ENCODE measurements at places on chromosomes 5 and 9.

DNA sequence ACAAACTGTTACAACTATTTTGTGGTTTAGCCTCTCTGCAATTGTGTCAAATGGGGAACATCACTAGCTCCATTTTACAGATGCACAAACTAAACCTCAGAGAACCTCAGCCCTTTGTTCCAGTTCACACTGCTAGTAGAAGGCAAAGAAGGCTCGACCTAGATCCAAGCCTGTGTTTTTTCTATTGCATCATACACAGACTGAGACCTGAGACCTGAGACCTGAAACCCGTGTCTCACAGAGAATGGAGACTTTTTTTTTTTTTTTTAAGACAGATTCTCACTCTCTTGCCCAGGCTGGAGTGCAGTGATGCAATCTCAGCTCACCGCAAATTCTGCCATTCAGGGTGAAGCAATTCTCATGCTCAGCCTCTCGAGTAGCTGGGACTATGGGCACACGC is 120.8 kb downstream of the GALNT10 start:
- DNase-seq, result no peak

- DNase-seq, result no peak
Observed at GRCh38 chr9:19701274-19701673, 87.6 kb downstream of the SLC24A2 start.

- no peak for DNase-seq
Observed at GRCh38 chr9:122031157-122031556, 62.0 kb downstream of the TTLL11 start.

- no peak for DNase-seq
Observed at GRCh38 chr5:138640646-138641254, 65.5 kb upstream of the HSPA9 start.

- DNase-seq, result no peak
Observed at GRCh38 chr5:154873791-154874331, 15.4 kb downstream of the CNOT8 start.

GRCh38 chr9:89405826-89406225 is 87.5 kb downstream of the SECISBP2 start:
- no peak for DNase-seq

GRCh38 chr5:535846-536698 is 11.8 kb upstream of the SLC9A3 start:
- DNase-seq, result no peak

GRCh38 chr5:104361932-104362331 is 799.3 kb upstream of the NUDT12 start:
- no peak for DNase-seq

GRCh38 chr9:134236001-134236421 is 71.6 kb upstream of the RNU6ATAC start:
- DNase-seq, result no peak

GRCh38 chr5:169941542-169941941 is 38.8 kb downstream of the INSYN2B start:
- no peak for DNase-seq

- DNase-seq, result no peak
Observed at GRCh38 chr9:130768265-130768664, 66.8 kb upstream of the ABL1 start.

DNA sequence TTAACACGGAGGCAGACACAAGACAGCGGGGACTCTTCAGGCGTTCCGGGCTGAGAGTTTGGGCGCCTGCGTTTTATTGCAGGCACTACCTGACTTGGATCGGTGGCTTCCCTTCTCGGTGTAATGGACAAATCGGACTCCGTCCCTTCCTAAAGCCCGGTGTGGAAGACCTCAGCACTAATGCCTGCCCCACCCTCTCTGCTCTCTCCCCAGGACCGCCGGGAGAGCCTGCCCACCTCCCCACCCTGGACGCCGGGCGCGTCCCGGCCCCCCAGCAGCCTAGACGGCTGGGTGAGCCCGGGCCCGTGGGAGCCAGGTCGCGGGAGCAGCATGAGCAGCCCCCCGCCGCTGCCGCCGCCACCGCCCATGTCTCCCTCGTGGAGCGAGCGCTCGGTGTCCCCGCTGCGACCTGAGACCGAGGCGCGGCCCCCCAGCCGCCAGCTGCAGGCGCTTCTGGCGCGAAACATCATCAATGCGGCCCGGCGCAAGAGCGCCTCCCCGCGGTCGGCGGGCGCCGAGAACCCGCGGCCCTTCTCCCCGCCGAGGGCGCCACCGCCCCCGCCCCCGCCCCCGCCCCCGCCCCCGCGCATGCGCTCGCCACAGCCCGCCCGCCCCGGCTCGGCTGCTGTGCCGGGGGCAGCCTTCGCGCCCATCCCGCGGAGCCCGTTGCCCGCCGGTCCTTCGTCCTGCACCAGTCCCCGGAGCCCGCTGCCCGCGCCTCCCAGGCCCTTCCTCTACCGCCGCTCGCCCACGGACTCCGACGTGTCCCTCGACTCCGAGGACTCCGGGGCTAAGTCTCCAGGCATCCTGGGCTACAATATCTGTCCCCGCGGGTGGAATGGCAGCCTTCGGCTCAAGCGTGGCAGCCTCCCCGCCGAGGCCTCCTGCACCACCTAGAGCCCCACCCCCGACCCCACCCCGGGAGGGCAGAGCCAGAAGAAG is 4.6 kb upstream of the MYOZ3 start:
- no peak for DNase-seq

DNA sequence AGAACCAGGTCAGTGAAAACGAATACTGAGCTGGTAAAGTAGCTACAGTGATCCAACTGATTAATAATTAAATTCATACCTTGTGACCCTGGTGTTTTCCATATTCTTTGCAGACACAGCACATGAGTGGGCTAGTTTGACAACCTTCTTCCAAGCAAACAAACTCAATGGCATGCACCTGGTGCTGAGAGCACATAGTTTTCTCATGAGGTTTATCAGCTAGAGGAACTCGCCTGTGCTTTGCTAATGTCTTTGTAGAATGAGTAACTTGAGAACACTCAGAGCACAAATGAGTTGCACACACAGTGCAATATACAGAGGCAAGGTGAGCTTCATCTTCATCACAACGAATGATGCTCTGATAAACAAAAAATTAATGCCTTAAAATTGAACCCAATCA is 12.6 kb downstream of the TRIM23 start:
- no peak for DNase-seq

DNA sequence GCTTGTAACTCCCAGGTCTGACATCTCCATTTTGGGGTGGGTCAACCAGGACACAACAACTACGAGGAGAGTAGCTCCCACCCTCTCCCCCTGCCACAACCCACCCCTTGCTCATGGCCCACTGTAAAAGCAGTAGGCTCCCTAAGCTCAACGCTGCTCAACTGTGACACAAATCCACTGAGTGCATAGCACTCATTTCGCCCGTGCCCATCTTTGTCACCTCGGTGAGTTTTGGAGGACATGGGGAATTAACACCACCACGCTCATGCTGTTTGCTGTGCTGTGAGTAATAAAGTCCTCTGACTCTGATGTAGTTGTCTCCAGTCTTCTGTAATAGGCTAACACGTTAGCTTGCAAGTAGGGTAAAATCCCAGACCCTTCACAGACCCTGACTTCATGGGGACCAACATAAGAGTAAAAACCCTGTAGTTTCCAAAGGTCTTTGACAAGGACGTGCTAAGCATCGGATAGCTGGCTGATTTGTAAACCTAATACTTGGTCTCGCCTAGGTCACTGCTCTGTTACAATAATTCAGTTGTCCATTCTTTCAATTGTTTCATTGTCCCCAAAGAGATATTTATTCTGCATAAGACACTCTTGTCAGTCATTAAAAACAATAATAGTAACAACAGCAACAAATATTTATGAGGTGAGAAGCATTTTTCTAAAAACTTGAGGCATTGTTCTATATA is 7.7 kb downstream of the PLGRKT start:
- DNase-seq, result no peak

DNA sequence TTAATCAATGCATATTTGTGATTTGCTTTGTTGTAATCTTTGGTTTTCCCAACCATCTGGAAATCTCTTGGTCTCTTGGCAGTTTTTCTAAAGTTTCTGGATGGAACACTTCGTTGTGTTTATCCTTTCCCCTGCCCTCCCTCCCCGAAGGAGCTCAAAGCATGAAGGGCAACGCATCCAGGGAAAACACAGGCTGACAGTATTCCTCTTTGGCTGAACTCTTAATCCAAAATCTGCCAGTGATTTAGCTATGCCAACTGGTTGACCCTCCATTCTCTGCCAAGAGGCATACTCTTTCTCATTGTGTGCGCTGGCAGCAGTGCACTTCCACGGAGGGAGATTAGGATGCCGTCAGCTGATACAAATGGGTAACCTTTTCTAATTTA is 20.5 kb downstream of the ZBTB34 start:
- no peak for DNase-seq

- no peak for DNase-seq
Observed at GRCh38 chr5:127369796-127370195, 79.2 kb downstream of the MEGF10 start.

DNA sequence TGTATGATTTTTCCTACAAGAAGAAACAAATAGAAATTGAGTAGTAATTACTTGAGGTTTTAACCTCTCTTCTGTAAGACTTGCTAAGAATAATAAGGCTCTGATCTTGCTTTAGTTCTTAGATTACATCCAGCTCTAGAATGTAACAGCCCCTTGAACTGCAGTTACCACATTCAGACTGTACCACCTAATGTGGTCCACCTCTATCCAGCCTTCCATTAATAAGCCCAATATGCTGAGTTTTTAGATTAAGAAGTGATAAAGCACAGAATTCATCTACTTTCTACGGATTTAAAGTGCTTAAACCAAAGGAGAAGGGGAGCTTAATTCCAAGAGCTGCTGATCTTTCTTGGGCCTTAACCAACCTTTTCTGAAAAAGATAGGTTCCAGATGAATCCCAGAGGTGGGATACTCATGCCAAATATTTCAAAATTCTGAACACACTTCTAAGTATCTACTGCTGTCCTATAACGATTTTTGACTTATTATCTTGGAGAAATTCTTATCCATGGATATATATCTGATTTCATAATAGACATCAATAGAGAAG is 131.5 kb downstream of the ZNF608 start:
- no peak for DNase-seq

- no peak for DNase-seq
Observed at GRCh38 chr9:20770947-20771346, 86.9 kb downstream of the FOCAD start.

DNA sequence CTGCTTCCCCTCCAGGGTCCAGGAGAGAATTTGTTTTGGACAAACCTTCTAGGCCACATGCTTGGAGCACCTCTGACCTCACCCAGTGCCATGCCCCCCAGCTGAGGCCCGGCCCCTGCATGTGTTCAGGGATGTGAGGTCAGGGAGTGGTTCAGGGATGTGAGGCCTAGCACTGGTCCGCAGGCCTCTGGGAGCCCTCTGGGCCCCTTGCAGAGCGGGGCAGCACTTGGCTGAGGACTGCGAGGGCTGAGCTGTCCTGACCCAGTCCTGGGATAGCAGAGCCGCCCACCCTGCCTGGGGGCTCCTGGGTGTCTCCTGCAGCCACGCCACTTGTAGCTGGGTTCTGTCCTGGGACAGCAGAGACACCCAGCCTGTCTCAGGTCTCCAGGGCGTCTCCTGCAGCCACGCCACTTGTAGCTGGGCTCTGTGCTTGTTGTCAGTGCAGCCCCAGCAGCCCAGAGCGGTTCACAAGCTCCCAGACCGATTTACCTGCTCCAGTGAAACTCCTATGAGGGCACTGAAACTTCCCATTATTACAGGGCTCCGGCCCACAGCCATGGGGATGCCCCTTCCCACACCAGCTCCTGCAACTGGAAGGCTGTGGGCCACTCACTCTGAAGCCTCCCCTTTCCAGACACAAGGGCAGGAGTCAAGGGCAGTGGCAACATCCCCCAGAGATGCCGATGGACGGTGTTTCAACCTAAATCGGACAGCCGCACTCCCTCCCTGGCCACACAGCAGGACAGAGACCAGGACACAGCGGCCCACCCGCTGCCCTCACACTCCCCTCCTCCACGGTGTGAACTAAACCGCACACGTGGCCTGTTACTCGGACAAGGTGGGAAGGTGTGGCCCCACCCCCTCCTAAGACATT is 5.4 kb upstream of the CEP72 start:
- DNase-seq, result no peak

Data from NT2/D1 (cell line).